ENCODE measurements at places on chromosomes 16 and 17.
A peak's percentile ranks its signal among the peaks of the same experiment; 100 is the strongest.

DNA sequence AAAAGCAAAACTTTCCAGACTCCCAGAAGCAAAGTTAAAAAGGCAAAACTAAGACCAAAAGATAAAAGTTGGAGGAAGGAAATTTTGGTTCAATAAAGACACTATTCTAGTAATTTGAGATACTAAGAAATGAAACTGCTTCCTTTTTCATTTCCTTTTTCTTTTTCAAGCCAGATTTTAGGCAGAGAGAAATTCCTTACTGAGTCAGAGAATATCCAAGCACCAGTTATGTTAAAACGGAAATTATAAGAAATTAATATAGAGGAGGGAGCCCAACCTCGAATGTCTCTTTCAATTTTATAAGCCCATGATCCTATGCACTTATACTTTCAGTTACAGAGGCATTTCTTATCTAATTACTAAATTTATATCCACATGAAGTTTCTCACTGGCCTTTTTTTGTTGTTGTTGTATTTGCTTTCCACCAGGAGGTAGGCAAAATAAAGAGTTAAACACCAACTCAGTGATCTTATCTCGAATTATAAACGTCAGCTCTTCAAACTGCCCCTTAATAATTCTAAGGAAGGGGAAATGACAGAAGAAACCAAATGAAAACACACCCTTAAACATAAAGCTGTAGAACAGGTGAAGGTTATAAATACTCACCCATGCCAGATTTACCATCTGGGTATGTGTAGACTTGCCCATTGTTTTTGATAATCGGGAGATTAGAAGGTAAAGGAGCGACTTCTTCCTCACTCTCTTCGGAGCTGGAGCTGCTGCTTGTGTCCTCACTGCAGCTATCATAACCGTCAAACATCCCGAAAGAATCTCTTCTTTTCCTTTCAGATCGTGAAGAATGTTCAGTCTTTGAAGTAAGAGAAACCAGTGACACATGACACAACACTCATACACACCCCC lies 35.2 kb downstream of the MBTD1 start:
- no peak for DNase-seq

GRCh38 chr16:82639666-82640336 lies 13.0 kb downstream of the CDH13 start:
- peak; percentile 71 for DNase-seq

GRCh38 chr17:78993241-78993956 lies 13.7 kb upstream of the LGALS3BP start:
- DNase-seq, result peak; percentile 71

- DNase-seq, result no peak
These were observed 77.5 kb upstream of the CPHXL start for GRCh38 chr16:75803753-75804152.

GRCh38 chr16:19601083-19601976 lies 45.8 kb downstream of the VPS35L start:
- DNase-seq, result peak; percentile 54

DNA sequence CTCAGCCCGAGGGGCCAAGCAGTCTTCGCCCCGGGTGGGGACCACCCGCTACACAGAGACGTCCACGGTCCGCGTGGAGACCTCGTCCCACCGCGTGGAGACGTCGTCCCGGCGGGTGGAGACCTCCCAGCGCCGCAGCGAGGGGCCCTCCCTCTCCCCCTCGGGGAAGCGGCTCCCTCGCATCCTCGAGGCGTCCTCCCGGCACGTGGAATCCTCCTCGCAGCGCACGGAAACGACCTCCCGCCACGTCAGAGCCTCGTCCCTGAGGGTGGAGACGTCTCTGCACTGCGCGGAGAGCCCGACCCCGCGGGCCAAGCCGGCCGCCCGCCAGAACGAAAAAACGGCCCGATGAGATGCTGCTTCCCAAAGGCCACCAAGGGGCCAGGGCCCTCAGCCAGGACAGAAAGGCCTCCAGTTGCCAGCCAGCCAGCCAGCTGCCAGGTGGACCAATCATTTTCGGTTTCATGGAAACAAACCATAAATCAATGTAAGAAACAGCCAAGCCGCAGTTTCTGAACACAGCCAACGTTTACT lies 424 bp downstream of the C17orf100 start:
- DNase-seq, result peak; percentile 47

DNA sequence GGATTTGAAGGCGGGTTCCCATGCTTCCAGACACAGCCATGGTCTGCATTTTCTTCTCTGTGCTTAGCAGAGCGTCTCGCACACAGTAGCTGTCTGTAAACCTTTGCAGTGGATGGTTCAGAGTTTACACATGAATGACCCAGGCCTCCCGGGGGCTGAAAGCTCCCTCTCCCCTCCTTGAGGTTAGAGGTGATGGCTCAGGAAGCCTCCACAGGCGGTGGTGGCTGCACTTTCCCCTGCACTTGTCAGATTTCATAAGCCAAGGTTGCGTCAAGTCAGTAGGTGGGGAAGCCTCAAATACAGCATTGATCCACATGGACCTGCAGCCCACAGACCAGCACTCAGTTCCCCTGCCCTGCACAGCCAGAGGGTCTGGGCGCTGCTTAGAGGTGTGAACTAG lies 211.9 kb downstream of the KATNIP start:
- DNase-seq, result no peak

GRCh38 chr16:55655381-55655896 lies 349 bp upstream of the SLC6A2 start:
- no peak for DNase-seq

GRCh38 chr16:85192238-85193114 lies 80.2 kb upstream of the CIBAR2 start:
- no peak for DNase-seq

GRCh38 chr17:31690151-31690551 lies 168.9 kb downstream of the COPRS start:
- no peak for DNase-seq

DNA sequence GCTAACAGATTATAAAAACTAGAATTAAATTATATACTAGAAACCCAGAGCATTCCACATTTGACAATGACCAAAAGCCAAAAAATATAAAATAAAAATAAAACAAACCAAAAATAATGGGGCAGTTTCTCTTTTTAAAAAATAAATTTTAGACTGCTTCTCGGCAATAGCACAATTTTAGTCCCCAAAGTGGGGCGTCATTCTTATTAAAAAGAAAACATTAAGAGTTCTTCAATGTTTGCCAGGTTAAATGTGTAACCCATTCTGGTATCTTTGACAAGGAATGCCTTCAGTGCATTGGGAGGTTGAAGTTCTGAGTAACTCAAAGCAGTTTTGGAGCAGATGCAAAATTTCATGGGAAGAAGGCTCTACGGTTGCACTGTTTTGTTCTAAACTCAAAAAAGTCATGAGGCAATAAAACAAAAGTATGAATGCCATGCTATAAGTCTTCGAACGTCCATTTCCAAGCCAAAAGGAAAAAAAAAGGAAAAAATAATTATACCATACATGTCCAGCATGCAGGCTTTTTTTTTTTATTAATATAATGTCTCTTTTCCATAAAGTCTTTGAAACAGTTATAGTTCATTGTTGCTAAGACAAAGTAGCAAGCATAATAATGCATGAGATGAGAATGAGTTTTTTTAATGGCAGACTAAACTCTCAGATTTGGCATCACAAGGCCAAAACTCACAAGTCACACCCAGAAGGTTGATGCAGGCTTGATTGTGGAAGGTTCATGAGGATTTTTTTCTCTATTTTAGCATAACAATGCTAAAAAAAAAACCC lies 3.1 kb downstream of the MAF start:
- DNase-seq, result no peak

GRCh38 chr16:86580791-86581170 lies 2.4 kb downstream of the FOXL1 start:
- no peak for DNase-seq

DNA sequence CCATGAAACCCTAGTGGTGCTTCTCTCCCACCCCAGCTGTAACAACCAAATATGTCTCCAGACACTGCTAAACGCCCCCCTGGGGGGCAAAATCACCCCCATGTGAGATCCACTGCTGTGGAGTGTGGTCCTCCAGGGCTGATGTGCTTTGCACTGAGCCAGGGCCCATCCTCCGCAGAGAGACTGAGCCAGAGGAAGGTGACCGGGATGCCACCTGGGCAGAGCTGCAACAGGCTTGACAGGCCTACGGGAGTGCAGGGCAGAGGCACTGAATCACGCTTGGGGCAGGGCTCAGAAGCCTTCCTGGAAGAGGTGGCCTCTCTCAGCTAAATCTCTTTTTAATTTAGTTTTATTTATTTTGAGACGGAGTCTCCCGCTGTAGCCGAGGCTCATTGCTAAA lies 4.4 kb downstream of the GJD3 start:
- DNase-seq, result no peak

- no peak for DNase-seq
These were observed 142.5 kb downstream of the PARN start for GRCh38 chr16:14487579-14487978.

DNA sequence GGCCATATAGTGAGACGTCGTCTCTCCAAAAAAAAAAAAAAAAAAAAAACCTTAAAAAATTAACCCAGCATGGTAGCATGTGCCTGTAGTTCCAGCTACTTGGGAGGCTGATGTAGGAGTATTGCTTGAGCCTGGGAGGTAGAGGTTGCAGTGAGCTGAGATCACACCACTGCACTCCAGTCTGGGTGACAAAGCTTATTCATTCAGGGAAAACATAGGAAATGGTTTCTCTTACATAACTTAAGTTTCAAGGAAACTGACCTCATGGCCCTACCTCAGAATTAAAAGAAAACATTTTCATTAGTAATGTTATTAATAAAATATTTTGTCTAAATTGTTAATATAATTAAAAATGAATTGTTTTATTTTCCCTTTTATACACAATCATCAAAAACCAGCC lies 31.4 kb downstream of the COG1 start:
- DNase-seq, result no peak

DNA sequence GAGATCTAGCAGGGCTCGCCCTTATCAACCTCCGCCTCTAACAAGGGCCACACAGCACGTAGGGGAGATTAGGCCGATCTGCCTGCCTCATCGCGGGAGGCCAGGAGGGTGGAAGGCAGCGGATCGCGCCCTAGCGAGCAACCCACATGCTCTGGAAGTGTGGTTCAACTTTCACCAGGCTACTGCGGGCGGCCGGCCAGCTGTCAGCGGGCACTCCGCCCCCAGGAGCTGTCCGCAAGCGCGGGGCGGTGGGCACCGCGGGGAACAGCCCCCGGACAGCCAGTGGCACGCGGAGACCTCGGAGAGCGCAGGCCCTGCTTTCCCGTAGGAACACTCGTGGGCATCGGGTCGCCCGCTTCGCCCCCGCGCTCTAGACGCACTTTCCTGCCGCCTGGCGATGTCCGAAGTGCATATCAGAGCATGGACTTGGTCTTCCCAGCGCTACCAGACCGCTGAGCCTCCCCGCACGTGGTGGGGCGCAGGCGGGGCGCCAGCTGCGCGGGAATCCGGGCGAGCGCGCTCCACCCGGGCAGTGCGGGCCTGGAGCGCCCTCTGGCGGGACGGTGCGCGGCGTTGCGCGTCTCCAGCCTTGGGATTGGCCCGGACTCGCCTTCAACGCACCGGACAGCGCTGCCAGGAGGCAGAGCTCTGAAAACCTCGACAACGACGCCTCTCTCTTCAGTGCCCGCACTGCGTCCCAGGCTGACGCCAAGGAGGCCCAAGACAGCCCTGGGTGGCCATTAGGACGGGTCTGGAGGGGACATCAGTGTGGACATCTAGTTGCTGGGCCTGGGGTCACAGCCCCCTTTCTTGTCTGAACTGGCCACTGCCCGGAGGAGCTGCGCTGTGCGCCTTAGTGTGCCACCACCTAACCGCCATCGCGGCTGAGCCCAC lies 3.6 kb upstream of the ZNHIT3 start:
- DNase-seq, result peak; percentile 82

DNA sequence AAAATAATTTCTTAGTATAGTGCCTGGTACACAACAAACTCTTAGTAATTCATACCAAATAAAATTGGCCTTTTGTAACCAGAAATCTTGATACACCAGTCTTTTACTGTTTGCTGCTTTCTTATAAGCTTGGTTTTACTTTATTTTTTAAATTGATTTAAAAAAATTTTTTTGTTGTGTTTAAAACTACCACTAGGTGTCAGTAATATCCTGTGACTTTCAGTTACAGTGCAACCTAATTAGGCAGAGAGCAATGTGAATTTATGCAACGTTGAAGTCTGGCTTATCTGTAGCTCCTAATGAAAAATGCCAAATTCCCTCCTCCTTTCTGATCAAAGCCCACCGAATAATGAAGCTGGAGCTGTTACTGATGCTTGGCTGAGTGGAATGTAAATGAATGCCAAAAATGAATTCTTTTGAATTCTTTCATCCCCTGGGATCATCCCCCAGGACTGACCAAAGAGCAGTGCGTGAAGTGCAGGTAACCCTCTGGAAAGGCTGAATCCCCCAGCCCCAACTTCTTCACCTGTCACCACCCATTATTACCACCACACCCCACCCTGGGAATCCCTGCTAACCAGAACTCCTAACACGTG lies 3.8 kb downstream of the ERCC4 start:
- no peak for DNase-seq

DNA sequence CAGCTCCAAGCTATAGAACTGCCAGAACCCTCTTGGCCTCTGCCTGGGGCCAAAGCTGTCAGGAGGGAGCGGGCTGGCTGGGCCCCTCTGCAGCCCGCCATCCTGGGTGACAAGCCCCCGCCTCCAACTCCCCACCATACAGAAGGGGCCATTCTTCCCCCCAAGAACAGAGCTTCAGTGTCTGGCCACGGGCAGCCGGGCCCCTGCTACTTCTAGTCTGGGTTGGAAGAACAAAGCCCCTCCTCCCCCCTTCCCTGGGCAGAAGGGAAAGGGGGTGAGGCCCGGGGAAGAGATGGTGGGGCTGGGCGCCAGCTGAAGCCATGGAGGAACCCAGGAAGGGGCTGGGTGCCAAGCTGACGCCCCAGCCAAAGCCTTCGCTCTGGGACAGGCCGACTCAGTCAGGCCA lies 9.0 kb downstream of the NAT9 start:
- DNase-seq, result no peak

- DNase-seq, result no peak
These were observed 4.5 kb upstream of the TMEM235 start for GRCh38 chr17:78226759-78227454.

- no peak for DNase-seq
These were observed 39.1 kb upstream of the ADGRG1 start for GRCh38 chr16:57589374-57589773.

DNA sequence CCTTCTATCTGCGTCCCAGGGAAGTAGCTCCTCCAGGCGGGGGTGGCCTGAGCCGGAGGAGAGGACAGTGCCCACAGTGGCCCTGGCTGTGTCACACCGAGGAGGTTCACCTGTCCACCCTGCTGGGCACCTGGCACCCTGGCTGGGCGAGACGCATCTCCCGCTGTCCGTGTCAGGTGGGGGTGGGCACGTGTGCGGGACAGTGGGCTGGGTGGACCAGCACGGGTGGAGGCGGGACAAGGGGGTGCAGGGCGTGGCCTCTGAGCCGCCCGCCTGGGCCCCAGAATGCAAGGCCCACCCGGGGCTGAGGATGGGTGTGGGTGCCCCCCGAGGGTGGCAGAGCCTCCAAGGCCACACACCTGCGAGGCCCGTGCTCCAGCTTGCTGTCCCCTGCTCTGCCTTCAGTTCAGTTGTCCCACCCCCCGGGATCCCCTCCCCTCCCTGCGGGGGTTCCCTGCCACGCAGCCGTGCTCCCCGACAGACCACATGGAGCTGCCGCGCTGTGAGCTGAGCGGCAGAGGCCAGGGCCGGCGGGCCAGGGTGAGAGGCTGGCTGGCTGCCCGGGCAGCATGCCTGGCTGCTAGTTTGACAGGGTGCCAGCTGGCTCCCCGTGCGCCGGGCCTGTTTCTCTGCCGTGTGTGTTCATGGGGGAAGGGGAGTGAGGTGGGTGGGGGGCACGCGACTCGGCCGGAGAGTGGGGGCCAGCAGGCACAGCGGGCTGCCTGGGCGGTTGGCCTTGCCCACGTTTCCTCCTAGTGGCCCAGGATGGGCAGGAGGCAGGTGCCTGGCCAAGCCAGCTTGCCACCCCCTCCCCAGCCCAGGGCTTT lies 33.9 kb downstream of the BAHCC1 start:
- DNase-seq, result no peak

All from activated CD8-positive, alpha-beta T cell treated with anti-CD3 and anti-CD28 coated beads, Interleukin-2, amount 10 ng/mL, durations not matched to agents 7 days and 5 days (primary cell).